ENCODE measurements at places on chromosomes 2 and 18. TPM values are rescaled to one million over a fixed set of nuclear protein-coding genes. Genes with fewer than 3 reads are reported as not detected.

DNA sequence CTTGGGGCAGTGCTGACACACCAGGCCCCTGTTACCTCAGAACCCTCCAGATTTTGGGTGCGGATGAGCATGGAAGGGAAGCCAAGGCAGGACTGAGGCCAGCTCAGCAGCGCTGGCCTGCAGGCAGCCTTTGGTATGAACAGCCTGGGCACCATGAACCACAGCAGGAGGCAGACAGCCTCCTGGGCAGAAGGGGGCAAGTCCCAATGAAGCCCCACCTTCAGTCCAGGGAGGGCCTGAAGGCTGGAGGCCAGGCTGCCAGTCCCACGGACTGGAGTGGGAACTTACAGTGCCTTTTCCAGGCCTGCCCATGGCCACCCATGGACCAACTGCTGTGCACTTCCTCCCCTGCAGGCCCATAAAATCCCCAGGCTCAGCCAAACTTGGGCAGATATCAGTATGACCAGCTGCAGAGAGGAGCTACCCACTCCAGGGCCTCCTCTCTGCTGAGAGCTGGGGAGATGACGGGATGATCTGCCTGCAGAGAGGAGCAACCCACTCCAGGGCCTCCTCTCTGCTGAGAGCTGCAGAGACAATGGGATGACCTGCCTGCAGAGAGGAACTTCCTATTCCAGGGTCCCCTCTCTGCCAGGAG lies 74.7 kb downstream of the NEURL3 start:
- no peak for DNase-seq

SLC1A4 gene
- total RNA-seq = 27.0 TPM

- no peak for DNase-seq
These were observed 98.9 kb upstream of the ITGB6 start for GRCh38 chr2:160298960-160299359.

SLC19A3 gene
- 0.51 TPM for total RNA-seq

PLEKHM3 gene
- total RNA-seq = 2.8 TPM

DNA sequence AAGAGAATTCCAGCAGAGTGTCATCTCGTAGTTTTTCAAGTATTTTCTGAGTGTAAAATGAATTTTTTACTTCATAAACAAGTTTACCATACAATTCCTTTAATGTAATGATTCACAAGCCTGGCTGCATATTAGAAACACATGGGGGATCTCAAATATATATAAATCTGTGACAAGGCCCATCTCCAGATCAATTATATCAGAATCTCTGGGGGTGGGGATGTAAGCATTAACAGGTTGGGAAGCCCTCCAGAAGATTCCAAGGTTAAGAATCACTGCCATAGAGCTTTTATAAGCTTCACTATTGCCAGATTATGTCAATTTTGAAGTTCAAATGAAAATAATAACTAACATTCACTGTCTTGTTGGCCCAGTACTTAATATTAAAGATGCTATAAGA lies 111.2 kb downstream of the BAZ2B start:
- DNase-seq = no peak

PAX8 gene
- total RNA-seq = not detected

AP1S3 gene
- total RNA-seq = 4.6 TPM

- no peak for DNase-seq
These were observed 35.0 kb downstream of the BMPR2 start for GRCh38 chr2:202411097-202411496.

GRCh38 chr2:196284866-196285557 lies 113.6 kb upstream of the STK17B start:
- DNase-seq = no peak

DNA sequence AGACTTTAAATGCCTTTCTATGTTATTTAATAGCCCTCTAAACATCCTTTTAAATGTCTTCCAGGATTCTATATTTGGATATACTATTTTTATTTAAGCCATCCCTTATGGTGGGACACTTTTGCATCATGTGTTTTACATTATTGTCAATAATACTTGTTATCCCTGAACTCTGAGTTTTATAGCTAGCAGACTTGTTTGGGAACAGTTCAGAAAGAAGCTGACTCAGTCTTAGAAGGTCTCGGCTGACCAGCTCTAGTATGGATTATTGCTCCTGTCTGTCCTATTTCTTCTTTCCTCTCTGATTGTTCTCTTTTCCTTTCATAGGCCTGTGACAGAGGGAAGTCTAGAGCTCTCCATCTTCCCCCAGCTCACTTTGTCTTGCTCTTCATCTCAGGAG lies 77.3 kb upstream of the CXCR4 start:
- no peak for DNase-seq

DNA sequence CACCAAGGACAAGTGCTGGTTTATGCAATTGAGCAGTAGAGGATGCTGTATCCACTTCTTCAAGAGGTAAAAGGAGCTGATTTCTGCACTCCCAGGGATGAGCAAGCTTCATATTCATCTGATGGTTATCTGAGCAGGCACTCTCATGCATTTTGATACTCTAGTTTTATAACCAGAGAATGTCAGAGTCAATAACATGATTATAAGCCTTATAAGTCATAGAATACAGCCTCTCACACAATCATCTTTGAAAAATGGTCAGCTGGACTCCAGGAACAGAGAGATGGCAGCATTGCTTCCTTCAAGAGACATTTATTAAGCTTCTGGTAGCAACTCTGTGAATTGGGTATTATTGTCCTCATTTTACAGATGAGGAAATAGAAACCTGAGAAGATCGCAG lies 167.1 kb downstream of the SLC8A1 start:
- DNase-seq = no peak

ARHGAP25 gene
- total RNA-seq = 0.56 TPM

GRCh38 chr18:26792661-26793060 lies 72.8 kb downstream of the AQP4 start:
- DNase-seq = no peak

DNA sequence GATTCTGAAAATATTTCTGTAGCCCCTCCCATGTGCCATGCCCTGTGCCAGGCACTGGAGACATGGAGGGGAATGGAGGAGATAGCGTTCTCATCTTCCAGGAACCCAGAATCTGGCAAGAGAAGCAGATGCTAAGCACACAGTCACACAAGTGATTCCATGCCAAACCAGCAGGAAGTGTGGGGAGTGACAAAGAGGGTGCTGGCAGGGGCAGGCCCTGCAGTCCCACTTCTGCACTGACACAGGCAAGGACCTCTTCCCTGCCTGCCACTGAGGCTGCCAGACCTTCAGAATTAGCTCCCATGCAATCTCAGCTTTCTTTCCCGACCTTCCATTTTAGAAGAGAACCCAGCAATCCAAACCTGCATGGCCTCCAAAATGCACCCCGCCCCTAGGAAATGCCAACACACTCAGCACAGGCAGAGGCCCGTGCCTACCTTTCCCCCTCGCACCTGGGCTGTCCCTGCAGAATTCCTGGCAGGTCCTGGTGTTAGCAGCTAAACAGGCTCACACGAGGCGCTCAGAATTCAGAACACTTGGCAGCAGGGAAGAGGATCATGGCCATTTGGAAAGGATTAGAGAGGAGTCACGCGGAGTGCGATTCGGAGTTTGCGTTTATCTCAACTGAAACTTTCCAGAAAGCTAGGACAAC lies 155.3 kb downstream of the MSH2 start:
- no peak for DNase-seq

DNA sequence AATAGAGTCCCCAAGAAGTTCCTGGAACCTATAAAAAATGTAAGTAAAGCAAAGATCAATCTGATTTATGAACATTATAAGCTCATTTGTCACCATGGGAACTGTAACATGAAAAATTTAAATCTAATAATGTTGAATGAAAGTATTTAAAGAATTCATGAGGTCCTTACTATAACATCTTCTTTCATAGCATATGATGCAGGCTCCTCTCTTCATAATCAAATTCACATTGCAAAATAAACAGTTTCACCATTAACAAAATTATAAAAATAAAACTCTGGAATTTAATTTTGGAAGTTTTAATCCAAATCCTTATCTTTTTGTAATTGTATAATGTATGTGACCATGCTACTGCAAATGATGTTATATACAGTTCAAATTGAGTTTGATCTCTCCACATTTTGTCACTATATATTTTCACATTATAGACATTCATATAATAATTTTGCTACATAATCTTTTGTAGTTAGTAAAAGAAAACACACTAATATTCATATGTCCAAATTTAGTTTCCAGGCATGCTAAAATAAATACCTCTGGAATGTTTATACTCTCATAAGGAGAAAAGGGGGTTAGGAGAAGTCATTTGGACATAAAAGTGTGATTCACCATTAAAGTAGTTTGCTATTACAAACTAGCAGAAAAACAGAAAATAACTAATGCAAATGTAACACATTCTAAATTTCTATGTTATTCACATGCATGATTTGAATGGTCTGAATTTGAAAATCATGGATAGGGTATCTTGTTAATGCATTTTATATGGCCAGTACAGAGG lies 954.1 kb downstream of the DSC3 start:
- DNase-seq = no peak

- peak; percentile 33 for DNase-seq
These were observed 910.4 kb upstream of the GYPC start for GRCh38 chr2:125745514-125745913.

- no peak for DNase-seq
These were observed 937 bp downstream of the EGR4 start for GRCh38 chr2:73292316-73292905.

TRIM43 gene
- total RNA-seq = not detected

GRCh38 chr2:200810252-200810997 lies 1.3 kb upstream of the BZW1 start:
- no peak for DNase-seq

DNA sequence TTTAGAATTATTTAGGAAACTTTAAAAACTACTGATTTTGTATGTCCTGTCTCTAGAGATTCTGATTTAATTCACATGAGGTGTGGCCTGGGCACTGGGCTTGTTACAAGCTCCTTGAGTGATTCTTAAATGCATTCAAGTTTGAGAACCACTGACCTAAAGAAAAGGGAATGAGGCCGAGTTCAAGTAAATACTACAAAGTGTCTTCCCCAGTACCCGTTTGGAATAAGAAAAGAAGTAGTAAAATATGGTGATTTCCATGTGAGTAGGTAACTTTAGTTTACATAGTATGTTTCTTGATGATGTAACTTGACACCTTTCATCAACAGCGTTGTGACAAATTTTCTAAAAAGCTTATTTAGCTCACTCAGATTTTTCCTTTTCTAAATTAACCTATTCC lies 1022.9 kb upstream of the NRXN1 start:
- no peak for DNase-seq

DNA sequence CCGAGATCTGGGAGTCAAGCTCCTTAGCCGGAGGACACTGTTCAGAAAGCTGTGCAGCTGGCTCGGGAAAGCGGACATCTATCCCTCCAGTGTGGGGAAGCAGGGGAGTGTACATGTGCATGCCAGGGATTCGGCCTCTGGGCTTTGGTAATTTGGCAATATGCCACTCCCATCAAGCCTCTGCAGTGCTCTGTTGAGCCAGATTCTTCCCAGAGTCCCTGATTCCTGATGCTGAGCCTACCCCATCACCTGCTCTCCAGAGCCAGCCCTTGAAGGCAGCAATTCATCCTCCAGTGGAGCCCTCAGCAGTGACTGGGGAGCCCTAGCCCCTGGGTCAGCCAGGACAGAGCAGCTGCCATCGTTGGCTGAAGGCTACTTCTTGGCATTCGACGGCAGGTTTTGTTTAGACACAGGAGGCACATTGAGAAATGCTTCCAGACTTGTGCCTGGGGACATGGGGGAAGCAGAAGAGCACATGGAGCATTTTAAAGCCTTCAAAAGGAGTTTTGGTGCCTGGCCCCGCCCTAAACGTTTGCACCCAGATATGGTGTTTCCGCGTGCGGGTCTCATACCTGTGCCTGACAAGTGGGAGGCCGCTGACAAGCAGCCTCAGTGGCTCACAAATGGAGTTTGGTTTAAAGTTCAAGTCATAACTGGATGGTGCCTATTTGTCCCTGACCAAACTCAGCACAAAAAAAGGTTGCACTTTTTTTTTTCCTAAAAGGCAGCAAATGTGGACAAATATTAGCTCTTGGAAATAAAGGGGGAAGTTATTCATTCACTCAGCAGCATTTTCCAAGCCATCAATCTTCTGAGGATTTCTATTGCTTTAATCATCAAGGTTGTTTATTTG lies 272.8 kb downstream of the CYRIA start:
- no peak for DNase-seq

- no peak for DNase-seq
These were observed 568 bp upstream of the STK17B start for GRCh38 chr2:196171946-196172345.

ORC4 gene
- total RNA-seq = 115 TPM

HOXD8 gene
- total RNA-seq = not detected

KHK gene
- total RNA-seq = 0.14 TPM

BCL11A gene
- total RNA-seq = 1.1 TPM

DNA sequence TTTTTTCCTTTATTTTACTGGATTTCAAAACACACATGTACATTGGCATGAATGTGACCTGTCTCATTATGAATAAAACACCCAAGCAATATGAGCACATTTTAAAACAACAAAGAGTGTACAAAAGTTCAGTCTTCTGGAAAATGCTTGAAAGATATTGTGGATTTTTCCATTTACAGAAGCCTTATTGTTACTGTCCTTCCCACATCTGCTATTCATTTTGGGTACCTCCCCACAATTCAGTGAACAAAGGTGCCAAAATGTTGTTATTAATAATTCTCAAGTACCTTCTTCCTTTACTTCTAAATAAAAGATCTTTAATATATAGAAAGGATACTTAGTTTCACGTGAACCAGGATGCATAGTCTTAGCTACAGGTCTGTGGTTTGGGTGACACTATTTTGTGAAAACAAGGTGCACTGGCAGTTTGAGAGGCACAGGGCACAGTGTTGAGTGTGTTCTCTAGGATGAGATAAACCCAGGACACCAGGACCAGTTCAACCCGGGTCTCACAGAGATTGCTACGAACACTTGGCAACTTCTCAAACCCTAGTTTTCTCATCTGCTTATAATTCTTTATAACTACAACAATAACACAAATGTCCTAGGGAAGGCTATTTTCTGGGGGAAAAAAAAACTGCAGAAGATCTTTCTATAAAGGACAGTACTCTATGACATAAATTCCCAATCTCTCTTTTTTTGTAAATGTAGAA lies 84.5 kb upstream of the GALNT5 start:
- DNase-seq = peak; percentile 25

DNA sequence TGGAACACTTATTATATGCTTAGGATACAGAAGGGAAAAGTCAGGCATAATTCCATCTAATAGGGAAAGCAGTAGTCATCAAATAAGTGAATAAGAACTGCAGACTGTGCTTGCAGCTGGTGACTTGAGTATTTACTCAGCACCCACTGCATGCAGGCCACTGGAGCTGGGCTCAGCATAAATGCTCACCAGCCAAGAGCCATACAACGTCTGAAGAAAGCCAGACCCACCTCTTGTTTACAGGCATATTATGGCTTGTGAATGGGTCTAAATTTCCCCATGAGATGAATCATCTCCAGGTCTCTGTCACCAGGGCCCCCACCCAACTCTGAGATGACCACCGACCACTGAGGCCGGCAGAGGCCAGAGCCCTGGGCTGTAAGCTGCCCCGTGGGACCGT lies 123.8 kb upstream of the PKDCC start:
- DNase-seq = no peak
